Pancreas (tissue), 10 donors: ENCODE measurements at places on chromosomes 16 and 17. TPM values are rescaled to one million over a fixed set of nuclear protein-coding genes. Genes with fewer than 3 reads are reported as not detected.
A peak's percentile ranks its signal among the peaks of the same experiment; 100 is the strongest.

GRCh38 chr17:27320222-27320560, 26.3 kb downstream of the WSB1 start:
- H3K4me3 ChIP-seq, result no peak overlapping the region
- peaks cover 9% of the 10 kb centered on the region for H3K4me1 ChIP-seq
- H3K27ac ChIP-seq, result peak overlapping the region; percentile 11
- DNase-seq, result no peak

DNA sequence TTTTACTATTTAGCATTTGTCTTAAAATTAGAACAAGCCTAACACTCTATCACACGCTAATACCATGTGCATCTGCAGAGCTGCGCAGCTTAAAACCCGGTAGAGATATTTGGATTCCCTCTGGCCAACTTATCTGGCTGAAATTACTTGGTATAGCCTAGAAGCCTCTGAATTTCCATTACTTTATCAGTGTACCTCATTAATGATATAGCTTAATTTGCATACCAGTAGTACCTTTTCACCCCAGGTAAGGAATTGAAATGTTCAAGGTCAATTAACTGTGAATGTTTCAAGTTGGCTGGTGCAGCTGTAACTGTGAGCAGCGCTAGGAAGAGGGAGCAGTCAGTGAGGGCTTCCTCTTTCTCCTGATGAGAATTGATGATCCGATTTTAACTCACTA, 74.2 kb downstream of the CNTNAP4 start:
- no peak for DNase-seq
- no peaks in the 10 kb centered on the region for H3K36me3 ChIP-seq
- H3K4me1 ChIP-seq, result no peaks in the 10 kb centered on the region
- no peak overlapping the region for H3K4me3 ChIP-seq
- H3K27me3 ChIP-seq, result no peaks in the 10 kb centered on the region

DNA sequence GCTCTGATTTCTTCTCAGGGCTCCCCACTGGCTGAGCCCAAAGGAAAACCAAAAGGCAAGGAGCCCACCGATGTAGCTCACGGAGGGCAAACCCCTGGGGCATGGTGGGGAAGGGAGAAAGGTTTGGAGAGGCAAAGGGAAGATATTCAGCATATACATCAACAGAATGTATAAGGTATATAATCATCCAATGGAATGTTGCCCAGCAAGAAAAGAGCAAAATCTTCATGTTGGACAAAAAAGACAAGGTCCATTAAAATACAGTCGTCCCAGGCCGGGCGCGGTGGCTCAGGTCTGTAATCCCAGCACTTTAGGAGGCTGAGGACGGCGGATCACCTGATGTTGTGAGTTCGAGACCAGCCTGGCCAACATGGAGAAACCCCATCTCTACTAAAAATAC, 1.6 kb downstream of the CPPED1 start:
- H3K27ac ChIP-seq, result no peak overlapping the region
- H3K27me3 ChIP-seq, result no peaks in the 10 kb centered on the region
- peaks cover 6% of the 10 kb centered on the region for H3K4me1 ChIP-seq
- H3K4me3 ChIP-seq, result no peak overlapping the region
- no peak for DNase-seq

- peaks cover 13% of the 10 kb centered on the region for H3K4me1 ChIP-seq
- H3K27ac ChIP-seq, result peak overlapping the region; percentile 98
- peak overlapping the region; percentile 26 for H3K4me3 ChIP-seq
- peak; percentile 95 for DNase-seq
- no peaks in the 10 kb centered on the region for H3K36me3 ChIP-seq
Measured at GRCh38 chr17:28227316-28228108, 91.5 kb upstream of the TMEM97 start.

- H3K36me3 ChIP-seq, result no peaks in the 10 kb centered on the region
- H3K27ac ChIP-seq, result no peak overlapping the region
- H3K4me3 ChIP-seq, result no peak overlapping the region
- no peak for DNase-seq
- H3K4me1 ChIP-seq, result no peaks in the 10 kb centered on the region
Measured at GRCh38 chr17:34615326-34615725, 35.9 kb downstream of the TMEM132E start.

- no peaks in the 10 kb centered on the region for H3K27me3 ChIP-seq
- no peak for DNase-seq
- no peak overlapping the region for H3K4me3 ChIP-seq
- H3K4me1 ChIP-seq, result no peaks in the 10 kb centered on the region
Measured at GRCh38 chr17:61795546-61795945, 67.8 kb downstream of the BRIP1 start.

- no peaks in the 10 kb centered on the region for H3K27me3 ChIP-seq
- H3K27ac ChIP-seq, result peak overlapping the region; percentile 69
- DNase-seq, result peak; percentile 53
- H3K4me3 ChIP-seq, result no peak overlapping the region
- H3K36me3 ChIP-seq, result no peaks in the 10 kb centered on the region
Measured at GRCh38 chr17:17684906-17685774, 3.9 kb downstream of the RAI1 start.

DNA sequence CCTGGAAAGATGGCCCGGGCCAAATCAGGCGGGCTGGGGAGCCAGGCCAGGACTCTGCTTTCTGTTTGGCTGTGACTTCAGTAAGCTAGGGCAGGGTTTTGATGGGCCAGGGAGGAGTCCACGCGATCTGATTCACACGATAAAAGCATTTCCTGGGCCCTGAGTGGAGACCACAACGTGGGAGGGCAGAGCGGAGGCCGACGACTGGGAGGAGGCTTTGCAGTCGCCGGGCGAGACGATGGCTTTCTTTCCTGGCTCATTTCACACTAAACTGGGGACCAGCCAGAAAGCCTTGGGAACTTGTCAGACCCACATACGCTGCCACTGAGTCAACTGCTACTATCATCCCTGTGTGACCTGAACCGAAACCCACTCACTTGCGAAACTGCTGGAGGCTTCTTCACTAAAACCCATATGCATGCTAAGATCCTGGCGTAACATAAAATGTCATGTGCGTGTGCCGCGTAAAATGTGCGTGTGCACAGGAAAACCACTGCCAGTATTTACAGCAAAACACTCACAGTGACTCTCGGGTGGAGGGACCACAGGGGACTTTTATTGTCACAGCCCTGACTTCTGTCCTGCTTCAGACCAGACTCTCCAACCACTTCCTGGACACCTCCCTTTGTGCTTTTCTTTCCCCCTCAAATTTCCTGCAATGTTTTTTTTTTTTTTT, 14.2 kb upstream of the RHBDF2 start:
- no peak overlapping the region for H3K27ac ChIP-seq
- DNase-seq, result no peak
- H3K36me3 ChIP-seq, result no peaks in the 10 kb centered on the region
- H3K4me1 ChIP-seq, result no peaks in the 10 kb centered on the region

- H3K27ac ChIP-seq, result no peak overlapping the region
- DNase-seq, result no peak
- H3K4me3 ChIP-seq, result no peak overlapping the region
Measured at GRCh38 chr17:47720754-47721533, 12.1 kb upstream of the TBX21 start.

- peaks cover 5% of the 10 kb centered on the region for H3K27me3 ChIP-seq
- H3K36me3 ChIP-seq, result no peaks in the 10 kb centered on the region
- H3K4me1 ChIP-seq, result peaks cover 16% of the 10 kb centered on the region
- peak overlapping the region; percentile 64 for H3K4me3 ChIP-seq
Measured at GRCh38 chr16:2473999-2474876, 689 bp upstream of the TBC1D24 start.

GRCh38 chr17:57871155-57871554, 21.3 kb upstream of the MRPS23 start:
- no peaks in the 10 kb centered on the region for H3K36me3 ChIP-seq
- no peak for DNase-seq
- no peak overlapping the region for H3K27ac ChIP-seq

DNA sequence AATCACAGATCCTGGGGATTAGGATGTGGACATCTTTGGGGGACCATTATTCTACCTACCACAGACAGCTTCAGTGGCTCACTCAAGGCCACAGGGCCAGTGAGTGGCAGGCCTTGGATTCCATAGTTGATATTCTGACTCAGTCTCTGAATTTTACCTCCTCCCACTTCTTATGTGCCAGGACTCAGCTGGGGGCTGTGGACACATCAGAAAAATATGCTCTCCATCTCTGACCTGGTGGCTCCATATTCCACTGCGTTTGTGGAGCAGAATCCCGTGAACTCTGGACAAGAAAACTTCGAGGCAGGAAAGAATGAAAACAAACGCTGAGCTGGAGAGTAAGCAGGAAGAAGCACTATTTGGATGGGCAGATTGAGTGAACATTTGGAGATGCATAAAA, 301.8 kb upstream of the MAF start:
- no peaks in the 10 kb centered on the region for H3K4me1 ChIP-seq
- no peaks in the 10 kb centered on the region for H3K27me3 ChIP-seq
- no peak for DNase-seq
- H3K4me3 ChIP-seq, result no peak overlapping the region

DNA sequence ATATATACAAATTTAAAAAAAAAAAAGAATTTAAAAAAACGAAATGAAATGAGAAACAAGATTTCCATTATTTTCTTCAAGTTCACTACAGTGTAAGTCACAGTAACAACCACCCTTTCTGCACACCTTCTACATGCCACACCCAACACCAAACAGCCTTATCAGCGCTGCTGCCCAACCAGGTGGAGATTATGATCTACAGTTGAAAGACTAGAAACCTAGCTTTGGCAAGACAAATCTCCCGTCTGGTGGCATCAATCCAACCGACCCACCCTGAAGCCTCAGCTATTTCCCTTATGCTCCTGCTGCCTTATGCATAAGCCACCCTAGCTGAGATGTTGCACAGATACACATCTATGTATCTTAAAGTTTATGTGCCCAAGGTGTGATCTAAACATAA, 60.8 kb downstream of the PARN start:
- H3K4me3 ChIP-seq, result no peak overlapping the region
- peaks cover 6% of the 10 kb centered on the region for H3K4me1 ChIP-seq

GRCh38 chr16:83273504-83274173, 534.1 kb upstream of the HSBP1 start:
- no peak overlapping the region for H3K27ac ChIP-seq
- H3K27me3 ChIP-seq, result no peaks in the 10 kb centered on the region

DNA sequence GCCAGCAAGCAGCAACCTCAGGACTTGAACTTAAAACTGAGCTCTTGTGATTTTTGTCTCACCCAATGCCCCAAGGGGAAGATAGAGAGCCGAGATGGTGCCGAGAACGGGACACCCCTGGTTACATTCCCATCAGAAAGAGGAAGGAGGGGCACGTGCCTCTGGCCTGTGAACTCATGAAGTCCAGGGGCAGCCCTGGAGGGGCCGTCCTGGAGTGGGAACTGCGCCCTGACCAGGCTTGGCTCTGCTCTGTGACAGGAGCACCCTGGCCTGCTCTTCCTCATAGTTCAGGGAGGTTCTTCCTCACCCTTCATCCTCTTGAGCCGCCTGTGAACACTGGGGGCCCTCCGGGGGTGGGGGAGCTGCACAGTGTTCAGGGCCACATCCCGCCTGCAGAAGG, 130.3 kb upstream of the FOXF1 start:
- no peaks in the 10 kb centered on the region for H3K36me3 ChIP-seq
- H3K27me3 ChIP-seq, result no peaks in the 10 kb centered on the region
- H3K4me1 ChIP-seq, result no peaks in the 10 kb centered on the region
- DNase-seq, result no peak
- H3K27ac ChIP-seq, result no peak overlapping the region

GRCh38 chr17:28357901-28358197, 522 bp upstream of the POLDIP2 start:
- no peaks in the 10 kb centered on the region for H3K27me3 ChIP-seq
- H3K4me1 ChIP-seq, result peaks cover 16% of the 10 kb centered on the region
- no peak for DNase-seq
- peak overlapping the region; percentile 96 for H3K4me3 ChIP-seq

- no peaks in the 10 kb centered on the region for H3K4me1 ChIP-seq
- no peak overlapping the region for H3K27ac ChIP-seq
- DNase-seq, result no peak
- H3K4me3 ChIP-seq, result no peak overlapping the region
Measured at GRCh38 chr17:9976283-9977179, 71.5 kb upstream of the RCVRN start.

- H3K27me3 ChIP-seq, result no peaks in the 10 kb centered on the region
- H3K4me3 ChIP-seq, result no peak overlapping the region
- H3K36me3 ChIP-seq, result no peaks in the 10 kb centered on the region
- DNase-seq, result no peak
Measured at GRCh38 chr17:40536295-40537171, 28.7 kb downstream of the CCR7 start.

GRCh38 chr17:58447039-58447975, 30.0 kb upstream of the RNF43 start:
- no peaks in the 10 kb centered on the region for H3K27me3 ChIP-seq
- no peaks in the 10 kb centered on the region for H3K4me1 ChIP-seq
- H3K36me3 ChIP-seq, result no peaks in the 10 kb centered on the region
- no peak overlapping the region for H3K4me3 ChIP-seq
- peak; percentile 62 for DNase-seq

- H3K4me3 ChIP-seq, result no peak overlapping the region
- no peaks in the 10 kb centered on the region for H3K27me3 ChIP-seq
- DNase-seq, result no peak
- peak overlapping the region; percentile 6 for H3K27ac ChIP-seq
Measured at GRCh38 chr17:66349521-66350254, 47.3 kb downstream of the PRKCA start.

- no peak for DNase-seq
- no peak overlapping the region for H3K27ac ChIP-seq
- H3K4me1 ChIP-seq, result no peaks in the 10 kb centered on the region
- H3K4me3 ChIP-seq, result no peak overlapping the region
- no peaks in the 10 kb centered on the region for H3K36me3 ChIP-seq
Measured at GRCh38 chr16:86498671-86499439, 11.5 kb upstream of the FOXF1 start.

PIEZO1 gene
- 72.0 TPM for total RNA-seq

HID1 gene
- total RNA-seq, result 145 TPM

YBX2 gene
- 0.59 TPM for total RNA-seq

MT1M gene
- 10.8 TPM for total RNA-seq

KIFC3 gene
- 59.8 TPM for total RNA-seq

NPIPB5 gene
- total RNA-seq, result 102 TPM

EFNB3 gene
- total RNA-seq, result 0.39 TPM

PLLP gene
- total RNA-seq, result 29.9 TPM

NLRC5 gene
- total RNA-seq, result 5.7 TPM
